Occipital lobe (tissue), 3 donors: ENCODE measurements at places on chromosomes 7 and 10.
A peak's percentile ranks its signal among the peaks of the same experiment; 100 is the strongest.

DNA sequence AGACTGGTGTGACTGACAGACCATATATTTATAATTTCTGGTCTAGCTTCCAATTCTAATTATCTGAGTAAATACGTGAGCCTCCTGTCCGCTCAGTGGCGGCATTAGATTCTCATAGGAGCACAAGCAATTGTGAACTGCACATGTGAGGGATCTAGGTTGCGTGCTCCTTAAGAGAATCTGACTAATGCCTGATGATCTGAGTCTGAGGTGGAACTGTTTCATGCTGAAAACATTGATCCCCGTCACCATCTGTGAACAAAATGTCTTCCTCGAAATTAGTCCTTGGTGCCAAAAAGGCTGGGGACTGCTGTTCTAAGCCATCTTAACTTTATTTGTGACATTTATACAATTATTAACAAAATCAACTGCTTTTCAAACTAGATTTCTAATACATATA, 164.7 kb upstream of the MEOX2 start:
- DNase-seq, result no peak

DNA sequence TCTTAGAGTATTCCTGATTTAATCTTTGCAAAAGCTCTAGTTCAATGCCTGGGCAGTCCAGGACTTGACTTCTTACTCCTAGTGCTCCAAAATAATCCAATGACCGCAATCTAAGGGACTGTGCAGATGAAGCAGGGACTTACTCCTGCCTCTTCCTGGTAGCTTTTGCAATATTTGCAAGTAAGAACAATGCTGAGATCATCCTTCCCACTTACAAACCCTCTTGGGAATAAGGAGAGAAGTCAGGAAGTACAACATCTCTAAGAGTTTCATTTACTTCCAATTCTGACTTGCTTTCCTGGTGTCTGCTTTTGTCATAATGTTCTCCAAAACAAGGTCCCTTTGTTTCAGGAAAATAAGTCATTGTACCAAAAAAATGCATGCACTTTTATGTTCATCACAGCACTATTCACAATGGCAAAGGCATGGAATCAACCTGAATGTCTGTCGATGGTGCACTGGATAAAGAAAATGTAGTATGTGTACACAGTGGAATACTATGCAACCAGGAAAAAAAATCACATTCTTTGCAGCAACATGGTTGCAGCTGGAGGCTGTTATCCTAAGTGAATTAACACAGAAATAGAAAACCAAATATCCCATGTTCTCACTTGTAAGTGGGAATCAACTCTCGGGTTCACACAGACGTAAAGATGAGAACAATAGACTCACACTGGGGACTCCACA, 7.1 kb upstream of the KCNMA1 start:
- DNase-seq, result no peak

DNA sequence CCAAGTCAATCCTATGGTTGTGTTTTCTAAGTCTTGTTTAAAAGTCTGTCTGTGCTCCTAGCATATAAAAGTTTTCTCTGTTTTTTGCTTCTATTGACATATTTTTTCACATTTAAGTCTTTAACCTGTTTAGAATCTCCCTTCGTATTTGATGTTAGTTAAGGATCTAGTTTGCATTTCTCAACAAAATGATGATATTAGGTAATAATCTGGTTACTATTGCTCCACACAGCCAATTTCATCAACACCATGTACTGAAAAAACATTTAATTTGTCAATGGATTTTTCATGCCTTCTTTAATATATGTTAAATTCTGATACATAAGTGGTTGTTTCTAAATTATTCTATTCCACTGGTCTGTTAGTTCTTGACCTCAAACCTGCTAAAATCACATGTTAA, 17.5 kb upstream of the TSGA13 start:
- DNase-seq, result no peak

DNA sequence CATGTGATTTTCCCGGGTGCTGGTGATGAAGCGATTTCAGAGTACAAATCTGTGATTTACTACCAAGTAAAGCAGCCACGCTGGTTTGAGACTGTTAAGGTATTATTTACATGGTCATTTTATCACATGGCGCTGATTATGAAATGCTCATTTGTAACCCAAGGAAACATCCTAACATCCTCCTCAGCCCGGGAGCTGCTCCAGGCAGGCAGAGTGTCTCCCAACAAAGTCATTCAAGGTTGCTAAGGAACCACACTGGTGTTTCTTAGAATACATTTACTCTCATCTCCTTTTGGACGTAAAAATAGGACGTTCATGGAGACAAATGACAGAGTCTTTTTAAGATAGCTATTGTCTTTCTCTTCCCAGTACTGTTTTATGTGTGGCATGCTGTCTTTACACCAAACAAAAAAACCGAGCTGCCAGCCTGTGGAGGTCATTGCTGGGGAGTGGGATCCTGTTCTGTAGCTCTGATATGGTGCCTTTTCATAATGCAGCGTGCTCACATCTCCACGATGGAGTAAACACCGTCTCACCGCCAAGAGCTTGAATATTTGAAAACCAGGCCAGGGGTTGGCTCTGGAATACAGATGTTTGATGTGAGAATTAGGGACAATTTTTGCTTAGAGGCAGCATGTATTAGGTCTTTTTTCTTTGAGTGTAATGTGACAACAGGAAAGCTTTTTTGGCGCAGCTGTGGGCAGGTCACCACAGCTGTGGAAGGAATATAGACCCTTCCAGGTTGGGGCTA, 119.6 kb downstream of the DOCK1 start:
- peak; percentile 10 for DNase-seq

DNA sequence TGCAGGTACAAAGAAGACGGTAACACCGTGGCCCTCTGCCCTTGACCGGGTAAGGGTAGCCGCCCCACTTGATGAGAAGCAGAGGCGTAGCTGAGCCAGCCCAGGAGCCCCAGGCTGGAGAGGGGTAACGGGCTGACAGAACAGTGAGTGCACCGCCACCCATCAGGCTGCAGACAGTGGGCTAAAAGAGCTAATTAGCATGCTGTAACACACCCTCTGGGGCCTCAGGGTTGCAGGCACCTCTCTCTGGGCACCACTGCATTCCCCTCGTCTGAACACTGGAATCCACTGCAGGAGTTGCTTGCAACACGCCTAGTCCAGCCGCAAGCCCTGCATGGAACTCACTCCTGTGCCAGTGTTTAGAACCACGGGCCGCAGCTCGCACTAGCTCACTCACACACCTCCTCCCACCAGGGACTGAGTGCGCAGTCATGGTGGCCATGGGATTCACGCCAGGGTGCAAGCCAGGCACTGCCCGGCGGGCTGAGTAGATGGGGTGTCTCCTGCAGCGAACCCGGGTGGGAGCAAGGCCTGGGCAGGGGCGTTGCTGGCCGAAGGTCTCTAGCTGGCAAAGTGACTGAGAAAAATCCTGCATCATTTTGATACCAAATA, 36.1 kb downstream of the AGMO start:
- no peak for DNase-seq

DNA sequence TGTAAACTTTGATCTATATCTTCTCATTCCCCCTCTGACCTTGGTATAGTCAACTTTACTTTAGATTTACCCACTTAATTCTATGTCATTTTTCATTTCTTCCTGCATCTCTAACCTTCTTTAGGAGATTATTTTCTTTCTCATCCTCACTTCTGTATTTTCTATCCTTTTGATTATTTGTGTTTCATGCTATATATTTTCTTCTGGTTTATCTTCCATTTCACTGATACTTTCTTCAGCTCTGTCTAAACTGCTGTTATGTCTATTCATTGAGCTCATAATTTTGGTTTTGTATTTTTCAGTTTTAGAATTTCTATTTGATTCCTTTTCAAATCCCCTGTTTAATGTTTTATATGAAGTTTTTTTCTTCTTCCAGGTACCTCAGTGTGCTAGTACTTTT, 171.1 kb upstream of the LYZL1 start:
- no peak for DNase-seq

DNA sequence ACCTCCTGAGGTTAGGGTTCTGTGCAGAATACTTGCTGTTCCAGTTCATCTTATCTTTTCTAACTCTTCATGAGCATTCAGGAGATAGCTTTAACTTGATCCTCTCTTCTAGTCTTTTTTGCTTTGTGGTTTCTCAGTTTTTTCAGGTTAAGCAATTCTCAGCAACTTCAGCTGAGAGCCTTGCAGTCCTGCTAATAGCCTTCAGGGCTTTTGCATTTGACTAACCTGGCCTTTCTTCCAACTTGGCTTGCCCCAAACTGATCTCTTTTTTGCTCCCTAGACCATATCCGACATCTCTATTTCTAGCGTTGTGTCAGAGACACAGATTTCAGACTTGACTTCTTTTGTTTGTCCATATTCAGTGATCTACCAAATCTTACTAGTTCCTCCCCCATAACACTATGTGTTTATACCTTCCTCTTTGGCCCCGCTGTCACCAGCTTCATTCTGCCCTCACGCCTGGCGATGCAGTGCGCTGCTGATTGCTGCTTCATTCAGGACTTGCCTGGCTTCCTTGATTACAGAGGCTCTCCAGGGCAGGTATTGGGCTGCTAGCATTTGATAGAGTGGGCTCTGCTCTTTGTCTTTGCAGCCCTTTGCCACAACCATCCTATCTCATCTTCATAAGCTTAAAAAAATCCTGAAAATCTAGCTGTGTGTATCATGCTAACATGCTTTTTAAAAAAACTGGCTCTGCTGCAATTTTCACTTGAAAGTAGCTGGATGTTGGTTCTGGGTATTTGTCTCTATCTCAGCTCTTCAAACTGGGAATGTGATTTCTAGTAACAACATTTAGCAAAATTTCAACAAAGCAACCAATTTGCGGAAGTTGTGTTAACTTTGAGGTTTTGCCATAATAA, 9.6 kb downstream of the CUL1 start:
- no peak for DNase-seq

GRCh38 chr7:23490357-23491135, 20.3 kb upstream of the IGF2BP3 start:
- peak; percentile 23 for DNase-seq

DNA sequence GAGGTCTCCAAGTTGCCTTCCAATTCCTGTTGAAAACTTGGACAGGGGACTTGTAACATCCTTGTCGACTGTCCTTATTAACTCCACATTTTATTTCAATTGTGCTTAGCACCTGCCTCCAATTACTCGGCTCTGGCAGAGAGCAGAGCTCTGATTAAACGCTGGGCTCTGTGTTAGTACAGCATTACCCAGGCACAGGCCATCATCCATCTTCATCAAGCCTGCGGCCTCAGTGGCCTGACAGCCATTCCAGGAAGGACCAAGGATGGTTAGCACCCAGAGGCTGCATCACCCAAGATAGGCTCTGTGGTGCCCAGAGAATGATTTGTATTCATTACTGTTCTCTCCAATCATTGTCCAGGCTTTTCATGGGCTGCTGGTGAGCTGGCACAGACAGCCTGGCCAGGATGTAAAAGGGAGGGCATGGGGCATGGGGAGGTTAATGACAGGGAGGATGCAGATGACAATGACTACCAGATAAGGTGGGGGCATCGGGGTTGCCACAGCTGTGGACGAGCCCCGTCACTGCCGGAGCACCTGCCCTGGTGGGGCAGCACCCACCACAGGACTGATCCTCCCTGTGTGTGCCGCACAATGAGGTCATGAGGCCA, 123.3 kb downstream of the PTPN20 start:
- no peak for DNase-seq

GRCh38 chr7:37782166-37782565, 66.2 kb upstream of the NME8 start:
- no peak for DNase-seq

GRCh38 chr10:119222537-119222936, 15.2 kb downstream of the GRK5 start:
- DNase-seq, result no peak

GRCh38 chr10:48626986-48627731, 22.3 kb upstream of the ARHGAP22 start:
- no peak for DNase-seq

- no peak for DNase-seq
These were observed 78.7 kb downstream of the CYTH3 start for GRCh38 chr7:6193709-6194108.

- DNase-seq, result no peak
These were observed 348.6 kb upstream of the COBL start for GRCh38 chr7:51665045-51665780.

GRCh38 chr7:124155432-124156022, 122.7 kb upstream of the TMEM229A start:
- no peak for DNase-seq

DNA sequence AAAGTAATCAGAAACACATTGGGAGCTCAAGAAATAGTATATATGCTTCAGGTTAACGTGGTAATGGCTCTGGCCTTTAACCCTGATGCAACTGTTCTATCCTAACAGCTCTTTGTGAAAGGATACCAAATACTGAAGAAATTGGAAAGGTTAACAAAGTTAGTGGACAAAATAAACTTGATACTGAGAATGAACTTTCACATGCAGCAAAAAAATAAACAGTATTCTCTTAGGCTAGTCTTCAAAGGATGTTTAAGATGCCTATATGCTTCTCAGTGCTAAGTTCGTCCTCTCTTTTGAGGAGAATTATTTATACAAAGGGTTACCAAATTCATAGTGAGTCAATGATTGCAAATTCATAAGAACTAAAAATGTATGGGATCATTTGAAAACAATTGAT, 256.2 kb upstream of the FERD3L start:
- no peak for DNase-seq

GRCh38 chr10:6053816-6054631, 8.1 kb downstream of the IL2RA start:
- DNase-seq, result no peak

GRCh38 chr7:1559626-1560590, 3.9 kb upstream of the TMEM184A start:
- DNase-seq, result no peak

DNA sequence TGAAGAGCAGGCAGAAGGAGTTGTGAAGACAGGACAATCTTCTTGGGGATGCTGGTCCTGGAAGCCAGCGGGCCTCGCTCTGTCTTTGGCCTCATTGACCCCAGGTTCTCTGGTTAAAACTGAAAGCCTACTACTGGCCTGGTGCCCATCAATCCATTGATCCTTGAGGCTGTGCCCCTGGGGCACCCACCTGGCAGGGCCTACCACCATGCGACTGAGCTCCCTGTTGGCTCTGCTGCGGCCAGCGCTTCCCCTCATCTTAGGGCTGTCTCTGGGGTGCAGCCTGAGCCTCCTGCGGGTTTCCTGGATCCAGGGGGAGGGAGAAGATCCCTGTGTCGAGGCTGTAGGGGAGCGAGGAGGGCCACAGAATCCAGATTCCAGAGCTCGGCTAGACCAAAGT, 1.5 kb downstream of the CHPF2 start:
- DNase-seq, result no peak
